ENCODE measurements at places on chromosomes 3 and 15.

GRCh38 chr3:25888892-25889524 lies 99.1 kb downstream of the OXSM start:
- DNase-seq = no peak

DNA sequence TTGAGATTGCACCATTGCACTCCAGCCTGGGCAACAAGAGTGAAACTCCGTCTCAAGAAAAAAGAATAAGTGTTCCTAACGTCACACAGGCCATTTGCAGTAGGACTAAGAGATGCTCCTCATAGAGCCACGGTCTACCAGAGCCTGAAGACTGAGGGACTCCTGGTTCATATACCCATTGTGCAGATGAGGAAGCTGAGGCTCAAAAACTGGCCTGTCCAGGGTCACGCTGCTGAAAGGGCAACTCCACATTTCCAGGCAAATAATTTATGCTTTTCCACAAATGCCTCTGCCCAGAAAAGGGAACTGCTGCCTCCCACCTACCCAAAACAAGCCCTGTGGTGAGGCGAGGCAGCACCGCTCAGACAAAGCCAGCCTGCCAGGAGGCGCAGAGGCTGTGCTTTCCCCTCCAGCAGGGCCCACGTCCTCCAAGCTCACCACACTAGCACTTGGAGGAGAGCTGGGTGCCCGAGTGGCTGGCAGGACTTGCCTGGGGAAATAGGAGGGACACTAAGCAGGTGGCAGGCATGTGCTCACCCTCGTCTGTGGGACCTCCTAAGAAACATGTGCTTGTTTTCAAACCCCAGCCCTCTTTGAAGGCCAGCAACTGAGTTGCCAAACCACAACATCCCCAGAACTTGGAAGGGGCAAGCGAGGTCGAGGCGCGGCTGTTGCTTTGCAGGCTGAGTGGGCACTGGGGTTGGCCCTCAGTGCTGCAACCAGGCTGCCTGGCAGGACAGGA lies 195.6 kb downstream of the XXYLT1 start:
- no peak for DNase-seq

- no peak for DNase-seq
These were observed 46.5 kb upstream of the SACM1L start for GRCh38 chr3:45642731-45643152.

GRCh38 chr15:66960519-66960918 lies 104.9 kb upstream of the SMAD3 start:
- no peak for DNase-seq

DNA sequence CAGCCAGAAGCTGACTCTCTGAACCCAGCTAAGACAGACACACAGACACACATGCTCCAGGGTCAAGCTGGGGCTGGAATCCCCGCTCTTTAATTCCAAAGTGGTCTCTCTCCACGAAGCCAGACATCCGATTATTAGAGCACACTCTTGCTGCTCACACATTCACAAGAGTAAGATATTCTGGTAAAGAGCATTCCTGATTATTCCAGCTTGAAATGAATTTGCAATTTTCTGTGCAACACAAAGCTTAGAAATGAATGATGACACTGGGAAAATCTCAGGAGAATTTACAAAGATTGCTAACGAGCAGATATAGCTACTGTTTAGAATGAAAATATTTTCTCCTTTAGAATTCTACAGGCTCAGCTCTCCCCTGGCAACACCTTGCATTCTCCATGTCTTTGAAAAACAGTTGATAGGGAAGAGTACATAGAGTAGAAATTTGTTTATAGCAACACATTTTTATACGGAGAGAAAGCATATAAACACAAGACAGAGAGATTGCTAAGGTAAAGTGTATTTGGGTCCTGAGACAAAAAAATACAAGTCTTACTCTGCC lies 80.6 kb upstream of the EIF1B start:
- no peak for DNase-seq

- DNase-seq = no peak
These were observed 563.6 kb downstream of the NAALADL2 start for GRCh38 chr3:175422744-175423143.

- DNase-seq = peak; percentile 41
These were observed 7.6 kb upstream of the NR2E3 start for GRCh38 chr15:71802770-71803169.

DNA sequence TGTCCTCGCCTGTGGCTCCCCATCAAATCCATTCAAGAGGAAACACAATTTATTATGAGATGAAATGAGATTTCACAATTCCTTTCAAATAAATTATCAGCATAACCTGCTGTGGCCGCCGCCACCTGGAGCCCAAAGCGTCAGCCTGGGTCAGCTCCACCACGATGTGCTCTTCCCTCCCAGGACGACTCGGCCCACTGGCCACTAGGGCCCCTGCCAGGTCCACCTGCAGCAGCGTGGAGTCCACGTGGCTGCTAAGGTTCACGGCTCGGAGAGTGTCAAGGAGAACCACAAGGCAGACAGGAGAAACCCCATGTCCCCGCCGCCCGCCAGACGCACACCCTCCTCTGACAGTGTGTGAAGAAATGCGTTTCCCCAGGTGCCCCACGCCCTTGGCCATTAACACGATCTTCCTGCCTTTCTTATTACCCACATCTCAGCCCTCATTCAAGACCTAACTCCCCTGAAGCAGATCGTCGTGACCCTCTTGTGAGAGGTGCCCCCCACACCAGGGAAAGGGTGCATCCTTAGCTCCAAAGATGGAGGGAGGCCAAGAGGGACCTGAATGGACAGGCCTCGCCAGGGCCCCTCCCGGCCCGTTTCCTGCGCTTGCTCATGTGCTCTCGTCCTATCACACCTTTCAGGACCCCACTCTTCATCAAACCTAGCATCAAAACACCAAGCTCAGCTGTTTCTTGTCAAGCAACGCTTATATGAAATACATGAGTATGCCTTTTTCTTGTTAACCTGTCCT lies 80.6 kb downstream of the OCA2 start:
- no peak for DNase-seq

GRCh38 chr3:169907944-169908343 lies 3.4 kb upstream of the SAMD7 start:
- no peak for DNase-seq

DNA sequence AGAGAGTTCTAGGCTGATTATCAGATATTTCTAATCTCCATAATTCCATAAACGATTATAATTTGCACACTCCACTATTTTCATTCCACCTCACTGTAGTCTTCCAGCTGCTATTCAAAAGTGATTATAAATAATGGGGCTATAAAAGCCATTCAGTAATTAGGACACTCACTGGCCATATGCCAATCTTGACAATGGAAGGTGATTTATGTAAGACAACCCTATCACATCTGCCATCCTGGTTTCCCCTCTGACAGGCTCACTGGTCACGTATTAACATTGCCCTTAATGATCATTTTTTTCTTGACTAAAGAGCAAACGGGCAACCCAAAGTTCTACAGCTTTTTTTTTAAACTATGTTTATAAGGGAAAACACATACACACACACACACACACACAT lies 402.4 kb downstream of the MAGI1 start:
- DNase-seq = no peak

DNA sequence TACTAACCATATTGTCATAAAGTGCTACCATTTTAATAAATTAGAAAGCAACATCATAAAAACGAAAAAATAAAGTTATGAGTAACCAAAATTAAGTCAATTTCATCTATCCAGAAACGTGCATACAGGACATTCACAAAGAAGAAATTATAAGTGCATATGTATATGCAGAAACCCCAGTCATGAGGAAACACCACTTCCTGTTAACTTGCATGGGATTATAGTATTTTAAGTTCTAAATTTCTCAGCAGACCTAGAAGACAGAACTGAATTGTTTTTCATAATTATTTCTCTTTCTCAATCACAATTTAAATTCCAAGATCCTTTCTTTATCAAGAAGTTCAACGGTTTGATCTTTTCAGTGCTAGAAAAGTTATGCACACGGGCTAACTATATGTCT lies 1.4 kb upstream of the KBTBD8 start:
- DNase-seq = no peak

GRCh38 chr3:308597-309321 lies 112.2 kb downstream of the CHL1 start:
- DNase-seq = no peak

- DNase-seq = no peak
These were observed 4.8 kb upstream of the FBXW12 start for GRCh38 chr3:48367201-48367600.

DNA sequence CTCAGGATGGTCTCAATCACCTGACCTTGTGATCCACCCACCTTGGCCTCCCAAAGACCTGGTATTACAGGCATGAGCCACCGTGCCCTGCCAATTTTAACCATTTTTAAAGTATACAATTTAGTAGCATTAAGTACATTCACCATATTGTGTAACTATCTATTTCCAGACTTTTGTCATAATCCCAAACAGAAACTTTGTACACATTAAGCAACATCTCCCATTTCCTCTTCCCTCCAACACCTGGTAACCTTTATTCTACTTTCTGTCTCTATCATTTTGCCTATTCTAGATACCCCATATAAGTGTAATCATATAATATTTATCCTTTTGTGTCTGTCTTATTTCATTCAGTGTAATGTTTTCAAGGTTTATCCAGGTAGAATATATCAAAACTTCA lies 8.9 kb upstream of the MYLK start:
- DNase-seq = no peak

DNA sequence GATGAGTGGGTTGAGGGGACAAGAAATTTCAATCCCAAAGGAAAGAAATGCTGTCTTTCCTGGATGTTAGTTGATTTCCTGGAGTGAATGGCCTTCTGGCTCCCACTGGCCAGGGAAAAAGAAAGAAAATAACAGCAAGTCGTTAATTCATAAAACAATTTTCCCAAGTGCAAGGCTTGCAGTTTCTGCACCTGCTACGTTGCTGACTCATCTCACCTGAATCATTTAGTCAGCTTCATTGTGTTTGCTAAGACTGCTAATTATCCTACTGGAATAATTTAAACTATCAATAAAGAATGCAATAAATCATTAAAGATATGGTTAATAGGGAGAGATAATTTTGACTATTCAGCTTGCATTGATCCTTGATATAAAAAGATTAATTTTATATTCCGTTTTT lies 387.6 kb downstream of the ROBO2 start:
- DNase-seq = no peak

DNA sequence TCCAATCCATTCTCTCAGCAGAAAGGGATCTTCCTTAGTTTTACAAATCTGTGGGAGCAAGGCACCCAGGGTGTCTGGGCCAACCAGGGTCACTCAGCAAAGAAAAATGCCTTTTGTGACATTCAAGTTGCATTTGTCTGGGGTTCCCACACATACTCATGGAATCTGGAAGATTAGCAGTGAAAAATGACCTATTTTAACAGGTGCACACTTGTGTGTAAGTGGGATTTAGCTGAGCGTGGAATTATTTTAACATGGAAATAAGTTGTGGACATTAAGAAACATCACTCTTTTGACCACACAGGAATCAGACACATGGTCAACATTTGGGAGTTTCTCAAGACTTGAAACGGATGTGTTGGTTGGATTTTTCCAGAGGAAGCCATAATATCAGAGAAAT lies 234.9 kb downstream of the OPA1 start:
- no peak for DNase-seq
